NCI-H2029 (cell line): ENCODE measurements at places on chromosomes 2 and 18.
A peak's percentile ranks its signal among the peaks of the same experiment; 100 is the strongest.

DNA sequence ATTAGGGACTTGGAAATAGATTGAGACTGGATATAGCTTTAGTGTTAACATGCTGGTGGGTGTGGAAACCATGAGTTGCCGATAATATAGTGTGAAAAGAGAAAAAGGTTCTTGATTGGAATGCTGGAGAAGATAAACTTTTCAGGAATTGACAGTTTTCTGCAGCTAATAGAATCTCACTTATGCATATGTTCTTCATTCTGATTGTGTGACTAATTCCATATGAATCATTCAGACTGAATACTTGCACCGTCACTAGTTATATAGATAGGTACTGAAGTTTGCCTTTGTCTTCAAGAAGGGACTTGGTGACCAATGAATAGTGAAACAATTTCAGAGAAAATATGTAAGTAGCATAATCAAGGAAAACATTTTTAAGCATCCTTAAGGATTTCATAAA is 225.7 kb upstream of the FOSL2 start:
- DNase-seq: no peak

DNA sequence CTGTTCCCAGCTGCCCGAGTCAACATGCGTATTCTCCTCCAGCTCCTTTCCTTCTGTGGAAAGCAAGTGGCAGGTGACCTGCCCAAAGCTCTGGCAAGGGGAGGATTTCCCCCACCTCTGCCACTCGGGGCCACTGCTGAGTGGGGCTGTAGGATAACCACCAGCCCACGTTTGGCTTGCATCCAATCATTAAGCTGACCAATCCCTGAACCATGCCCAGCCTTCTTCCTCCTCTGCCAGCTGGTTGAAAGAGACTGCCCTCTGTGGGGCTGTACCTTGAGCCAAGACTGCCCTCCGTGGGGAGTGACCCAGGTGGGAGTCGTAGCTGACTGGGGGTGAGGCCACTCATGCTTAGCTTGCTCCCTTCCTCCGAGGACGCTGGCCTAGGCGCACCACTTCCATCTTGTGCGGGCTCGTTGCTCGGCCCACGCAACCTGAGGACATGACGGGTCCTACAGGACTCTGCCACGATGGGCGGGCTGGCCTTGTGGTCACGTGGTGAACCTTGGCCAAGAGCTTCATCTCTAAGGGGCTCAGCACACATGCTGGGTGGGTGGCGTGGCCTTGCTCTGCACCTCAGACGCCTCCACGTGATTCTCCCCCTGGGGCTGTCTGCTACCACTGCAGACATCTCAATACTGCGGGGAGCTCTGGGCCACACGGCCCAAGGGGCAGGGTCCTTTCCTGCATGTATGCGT is 112.1 kb downstream of the NDUFA10 start:
- no peak for DNase-seq

- DNase-seq: no peak
These were observed 17.4 kb upstream of the SCG2 start for GRCh38 chr2:223619486-223620129.

DNA sequence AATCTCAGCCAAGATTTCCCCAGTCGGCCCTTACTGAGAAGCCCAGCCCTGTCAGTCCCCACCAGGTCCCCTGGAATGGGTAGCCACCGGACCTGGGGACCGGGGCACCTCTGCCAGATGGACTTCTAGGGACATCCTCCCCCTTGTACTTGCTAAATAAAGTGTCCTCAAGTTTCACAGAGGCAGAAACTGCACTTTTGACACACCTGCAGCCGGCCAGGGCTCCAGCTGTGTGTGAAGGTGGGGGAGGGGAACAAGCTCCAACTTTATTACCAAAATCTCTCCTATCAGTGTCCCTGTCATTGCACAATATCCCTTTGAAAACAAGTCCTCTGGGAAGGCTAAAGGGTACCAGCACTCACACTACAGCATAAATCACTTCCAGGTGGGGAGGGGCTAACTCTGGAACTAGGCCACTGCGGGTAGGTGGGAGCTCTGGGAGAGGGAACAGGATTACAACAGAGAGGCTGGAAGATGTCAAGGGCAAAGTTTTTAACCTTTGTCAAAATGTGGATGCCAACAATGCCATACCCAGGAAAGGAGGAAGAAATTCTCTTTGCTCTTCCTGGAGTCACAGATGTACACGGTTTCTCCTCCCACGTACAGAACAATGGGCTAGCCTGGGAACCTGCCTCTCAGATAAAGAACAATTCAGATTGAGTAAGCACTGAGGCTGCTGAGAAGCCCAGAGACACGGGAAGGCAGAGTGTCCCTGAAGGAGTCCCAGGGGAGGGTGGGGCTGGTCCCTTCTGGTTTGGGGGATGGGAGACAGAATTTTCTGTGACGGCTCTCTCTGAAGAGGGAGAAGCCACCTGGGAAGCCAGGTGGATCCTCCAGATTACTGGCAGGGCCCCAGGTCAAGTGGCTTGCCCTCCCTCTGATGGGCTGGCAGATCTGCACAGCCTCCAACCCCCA is 11.0 kb downstream of the SDC1 start:
- peak; percentile 67 for DNase-seq

- no peak for DNase-seq
These were observed 153.7 kb upstream of the FBXO11 start for GRCh38 chr2:48059975-48060374.

- no peak for DNase-seq
These were observed 72.2 kb upstream of the MAP2 start for GRCh38 chr2:209351636-209352035.
